ENCODE measurements at places on chromosomes 11 and 22.

DNA sequence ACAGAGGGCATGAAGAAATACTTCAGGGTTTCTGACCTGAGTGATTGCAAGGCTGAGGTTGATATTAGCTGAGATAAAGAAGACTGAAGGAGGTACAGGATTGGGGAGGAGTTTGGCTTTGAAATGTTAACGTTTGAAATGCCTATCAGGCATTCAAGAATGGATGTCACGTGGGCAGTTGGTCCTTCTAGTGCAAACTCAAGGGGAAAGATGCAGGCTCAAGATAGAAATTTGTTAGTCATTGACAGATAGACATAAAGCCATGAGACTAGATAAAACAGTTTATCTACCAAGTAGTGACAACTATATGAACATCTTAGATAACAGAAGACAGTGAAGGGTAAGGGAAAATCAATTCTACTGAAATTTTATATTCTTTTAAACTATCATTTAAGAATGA, 23.1 kb downstream of the TTC17 start:
- DNase-seq: no peak

DNA sequence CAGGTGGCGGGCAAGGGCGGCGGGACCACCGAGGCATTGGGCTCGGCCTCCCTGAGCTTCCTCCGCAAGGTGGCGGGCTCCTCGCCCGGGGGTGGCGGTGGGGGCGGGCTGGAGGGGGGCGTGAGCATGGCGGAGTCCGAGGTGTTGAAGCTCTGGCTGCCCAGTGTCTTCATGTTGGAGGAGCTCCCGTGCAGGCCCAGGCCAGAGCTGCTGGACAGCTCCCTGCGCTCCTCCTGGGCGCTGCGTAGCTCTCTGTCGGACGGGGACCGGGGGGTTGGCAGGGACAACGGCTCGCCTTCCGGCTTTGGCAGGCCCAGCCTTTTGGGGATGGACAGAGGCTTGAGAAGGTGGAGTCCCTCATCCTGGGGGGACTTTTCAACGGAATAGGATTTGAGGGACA, 43.9 kb upstream of the BID start:
- DNase-seq: no peak

DNA sequence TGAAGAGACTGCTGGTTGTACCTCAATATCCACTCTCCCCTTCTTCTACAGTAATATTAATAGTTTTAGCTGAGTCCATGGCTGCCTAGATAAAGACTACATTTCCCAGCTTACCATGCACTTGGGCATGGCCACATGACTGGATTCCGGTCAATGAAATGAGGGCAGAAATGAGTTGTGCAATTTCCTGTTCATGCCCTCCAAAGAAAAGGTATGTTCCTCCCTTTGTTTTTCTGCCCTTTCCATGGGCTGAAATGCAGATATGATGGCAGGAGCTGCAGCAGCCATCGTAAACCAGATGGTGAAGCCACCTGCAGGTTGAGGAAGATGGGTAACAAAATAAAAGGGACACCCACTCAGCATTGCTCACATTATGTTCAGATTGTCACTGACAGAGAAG, 15.3 kb upstream of the ELFN2 start:
- DNase-seq: no peak

DNA sequence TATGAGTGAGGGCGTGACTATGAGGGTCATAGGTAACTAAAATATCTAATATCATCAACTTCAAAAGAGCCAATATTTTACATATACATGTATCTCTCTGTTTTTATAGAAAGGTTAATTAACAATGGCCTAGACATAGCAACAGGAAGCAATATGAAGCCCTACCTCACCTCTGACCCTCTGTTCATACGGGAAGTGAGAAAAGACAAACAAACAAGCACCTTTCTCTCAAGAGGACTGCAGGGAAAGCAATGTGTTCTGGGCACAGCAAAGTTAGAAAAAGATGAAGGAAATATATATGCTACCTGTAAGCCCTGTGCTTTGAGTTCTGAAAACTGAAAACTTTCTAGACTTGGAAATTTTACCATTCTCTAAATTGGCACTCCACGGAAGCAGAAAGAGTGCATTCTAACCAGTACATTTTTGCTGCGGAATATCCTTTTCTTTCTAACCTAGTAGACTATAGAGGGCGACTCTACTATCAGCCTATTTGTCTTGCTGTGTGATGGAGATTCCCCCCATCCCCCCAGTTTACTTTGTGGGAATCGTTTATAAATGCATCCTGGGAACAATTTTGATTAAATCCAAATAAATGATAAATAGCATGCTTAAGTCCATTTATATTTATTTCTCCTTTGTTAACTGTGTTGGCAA, 830.4 kb upstream of the FAT3 start:
- DNase-seq: no peak

DNA sequence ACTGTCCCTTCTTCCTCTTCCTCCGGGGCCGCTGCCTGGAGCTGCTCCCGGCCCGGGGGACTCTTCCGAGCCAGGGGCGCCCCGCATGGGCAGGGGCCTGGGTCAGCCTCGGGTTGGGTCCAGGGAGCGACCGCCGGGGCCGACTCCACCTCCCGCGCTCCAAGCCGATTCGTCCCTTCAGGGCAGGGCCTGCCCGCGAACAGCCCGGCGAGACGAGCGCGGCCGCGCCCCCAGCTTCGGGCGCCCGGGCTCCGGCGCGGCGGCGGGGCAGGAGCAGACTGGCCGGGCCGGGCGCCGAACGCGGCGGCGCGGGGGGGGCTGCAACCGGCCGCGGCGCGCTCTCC, at the start of gene LARGE1:
LARGE1 (minus strand) TSS at position 280 of the 344 bp plus-strand sequence.
- no peak for DNase-seq

- no peak for DNase-seq
These were observed 61.1 kb downstream of the WT1 start for GRCh38 chr11:32374261-32374711.

GRCh38 chr11:133803026-133803425, 42.3 kb downstream of the SPATA19 start:
- no peak for DNase-seq

DNA sequence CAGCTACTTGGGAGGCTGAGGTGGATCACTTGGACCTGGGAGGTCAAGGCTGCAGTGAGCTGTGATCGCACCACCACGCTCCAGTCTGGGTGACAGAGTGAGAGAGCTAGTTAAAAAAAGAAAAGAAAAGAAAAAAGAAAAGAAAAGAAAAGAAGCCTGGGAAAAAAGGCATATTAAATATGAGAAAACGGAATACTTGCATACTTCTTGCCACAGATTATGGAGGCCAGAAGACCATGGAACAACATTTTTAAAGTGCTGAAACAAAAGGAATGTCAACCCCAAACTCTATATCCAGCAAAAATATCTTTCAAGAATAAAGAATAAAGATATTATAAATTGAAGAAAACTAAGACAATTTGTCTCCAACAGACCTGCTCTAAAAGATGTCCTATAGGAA, 191.9 kb downstream of the EFCAB6 start:
- DNase-seq: no peak

- no peak for DNase-seq
These were observed 24.1 kb downstream of the FDX1 start for GRCh38 chr11:110453684-110454354.

DNA sequence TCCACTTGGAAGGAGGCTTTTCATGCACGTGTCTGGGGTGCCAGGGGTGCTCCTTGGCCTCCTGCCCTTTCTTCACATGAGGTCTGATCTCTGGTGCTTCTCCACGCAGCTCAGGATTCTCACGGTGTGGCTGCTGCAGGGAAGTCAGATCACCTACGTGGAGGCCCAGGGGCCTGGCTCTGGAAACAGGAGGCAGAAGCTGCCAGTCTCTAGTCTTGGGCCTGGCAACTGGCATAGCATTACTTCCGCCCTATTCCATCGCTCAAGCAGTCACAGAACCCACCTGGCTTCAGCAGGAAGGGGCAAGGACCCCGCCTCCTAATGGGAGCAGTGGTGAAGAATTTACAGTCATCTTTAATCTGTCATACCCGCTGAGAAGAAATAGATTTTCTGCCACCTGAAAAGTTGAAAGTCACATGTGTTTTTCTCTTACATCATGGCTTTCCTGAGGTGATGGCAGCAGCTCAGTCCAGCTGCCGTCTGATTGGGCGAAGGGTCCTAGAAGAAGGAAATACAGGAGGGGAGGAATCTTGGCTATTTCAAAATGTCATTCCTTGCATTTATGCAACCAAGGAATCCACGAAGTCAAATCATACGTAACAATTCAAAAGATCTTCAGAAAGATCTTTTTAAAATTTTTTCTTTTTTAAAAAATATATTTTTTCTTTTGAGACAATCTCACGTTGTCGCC, 50.1 kb upstream of the DKK3 start:
- DNase-seq: no peak

- DNase-seq: no peak
These were observed 3.6 kb downstream of the SIPA1 start for GRCh38 chr11:65641297-65642013.

DNA sequence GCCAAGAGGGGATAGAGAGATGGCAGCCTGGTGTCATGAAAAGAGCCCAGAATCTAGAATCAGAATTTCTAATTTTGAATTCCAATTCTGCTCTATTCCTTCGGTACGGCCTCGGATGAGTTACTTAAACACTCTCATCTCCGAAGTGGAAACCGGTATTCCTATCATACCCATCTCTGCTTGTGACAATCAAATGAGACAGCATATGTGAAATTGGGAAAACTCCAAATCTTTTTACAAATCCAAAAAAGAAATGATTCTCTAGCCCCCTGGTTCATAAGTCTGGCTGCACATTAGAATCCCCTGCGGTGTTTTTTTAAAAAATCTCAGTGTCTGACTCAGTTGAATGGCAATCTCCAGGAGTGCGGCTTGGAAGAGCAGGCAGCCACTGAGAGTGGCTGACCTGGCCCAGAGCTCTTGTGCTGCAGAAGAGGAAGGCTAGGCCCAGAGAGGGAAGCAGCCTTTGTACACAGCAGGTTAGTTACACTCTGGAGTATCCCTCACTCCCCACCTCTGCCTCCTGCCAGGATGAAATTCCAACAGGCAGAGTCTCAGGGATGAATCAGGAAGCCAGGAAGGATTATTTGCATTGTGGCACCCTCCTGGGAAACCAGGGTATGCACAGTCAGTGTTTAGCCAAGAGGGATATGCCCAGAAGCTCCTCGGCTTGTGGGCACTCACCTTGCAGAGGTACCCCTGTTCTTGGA, 93.6 kb upstream of the ISX start:
- no peak for DNase-seq

DNA sequence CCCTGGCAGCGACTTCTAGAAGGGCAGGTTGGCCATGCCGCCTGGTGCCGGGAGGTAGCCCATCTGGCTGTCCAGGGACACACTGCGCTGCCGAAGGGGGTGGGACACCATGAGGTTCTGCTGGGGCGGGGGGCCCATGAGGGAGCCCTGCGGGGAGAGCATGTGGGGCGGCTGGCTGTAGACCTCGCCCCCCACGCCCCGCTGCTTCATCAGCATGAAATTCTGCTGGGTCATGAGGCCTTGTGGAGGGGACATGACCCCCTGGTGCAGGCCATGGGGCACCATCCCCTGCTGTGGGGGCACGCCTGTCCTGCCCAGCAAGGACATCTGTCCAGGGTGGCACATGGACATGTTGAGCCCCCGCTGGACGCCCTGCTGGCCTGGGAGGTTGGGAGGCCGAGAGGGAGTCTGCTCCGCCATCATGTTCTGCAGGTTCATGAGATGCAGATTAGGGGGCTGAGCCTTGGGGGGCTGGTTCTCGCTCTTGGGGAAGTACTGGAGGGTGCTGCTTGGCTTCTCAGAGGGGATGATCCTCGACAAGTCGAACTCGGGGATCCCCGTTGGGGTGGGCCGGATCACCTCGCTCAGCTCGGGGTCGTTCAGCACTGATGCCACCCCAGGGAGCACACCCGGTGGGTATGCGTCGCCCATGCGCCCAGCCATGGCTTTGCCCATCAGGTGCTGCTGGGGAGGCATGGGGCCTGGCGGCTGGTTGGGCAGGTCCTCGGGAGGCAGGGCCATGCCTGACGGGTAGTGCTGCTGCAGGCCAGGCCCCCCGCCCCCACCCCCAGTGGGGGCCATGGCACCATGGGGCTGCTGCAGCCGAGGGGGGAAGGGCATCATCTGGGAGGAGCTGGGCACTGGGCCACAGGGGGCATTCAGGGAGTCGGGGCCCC, 15.0 kb downstream of the CXCR5 start:
- no peak for DNase-seq

- no peak for DNase-seq
These were observed 18.4 kb upstream of the OSBPL5 start for GRCh38 chr11:3183523-3183922.

DNA sequence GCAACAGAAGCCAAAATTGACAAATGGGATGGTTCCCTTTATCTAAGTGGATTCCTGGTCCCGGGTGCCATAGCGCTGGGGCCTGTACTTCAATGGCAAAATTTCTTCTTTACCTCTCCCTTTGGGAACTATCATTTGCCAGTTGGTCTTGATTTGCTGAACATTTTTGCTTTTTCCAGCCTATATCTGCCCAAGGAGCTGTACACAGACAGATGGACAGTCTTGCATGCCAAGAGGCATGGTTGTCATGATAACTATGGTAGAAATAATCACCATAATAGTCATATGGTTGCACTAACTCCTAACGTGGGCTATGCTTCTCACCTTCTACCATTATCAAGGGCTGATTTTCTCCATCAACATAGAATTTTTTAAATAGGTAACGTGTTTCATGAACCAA, 1030.9 kb downstream of the OPCML start:
- no peak for DNase-seq

GRCh38 chr11:124889191-124890091, 8.2 kb downstream of the ROBO4 start:
- no peak for DNase-seq

DNA sequence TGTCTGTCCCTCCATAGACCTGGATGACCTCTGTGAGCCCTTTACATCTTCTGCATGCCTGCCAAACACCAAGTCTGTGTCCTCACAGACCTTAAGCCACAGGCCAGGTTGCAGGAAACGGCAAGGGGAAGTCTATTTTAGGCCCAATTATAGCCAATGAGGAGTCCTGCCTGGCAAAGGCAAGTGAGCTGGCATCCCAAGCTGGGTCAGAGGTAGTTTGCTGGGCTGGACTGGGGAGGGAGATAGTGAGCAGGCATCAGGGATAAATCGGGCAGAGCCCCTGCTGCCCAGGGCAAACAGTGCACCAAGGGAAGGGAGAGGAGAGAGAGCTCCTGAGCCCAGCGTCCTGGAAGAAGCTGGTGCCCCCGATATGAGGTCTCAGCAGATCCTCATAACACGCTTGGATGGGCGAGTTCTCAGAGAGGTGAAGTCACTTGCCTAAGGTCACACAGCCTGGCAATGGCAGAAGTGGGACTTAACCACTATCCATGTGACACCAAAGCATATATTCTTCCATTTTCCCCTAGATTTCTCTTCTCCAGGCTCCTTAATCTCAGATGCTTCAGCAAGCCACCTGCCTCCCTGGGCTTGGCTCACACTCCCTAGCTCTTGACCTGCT, 3.7 kb upstream of the RELT start:
- DNase-seq: no peak

DNA sequence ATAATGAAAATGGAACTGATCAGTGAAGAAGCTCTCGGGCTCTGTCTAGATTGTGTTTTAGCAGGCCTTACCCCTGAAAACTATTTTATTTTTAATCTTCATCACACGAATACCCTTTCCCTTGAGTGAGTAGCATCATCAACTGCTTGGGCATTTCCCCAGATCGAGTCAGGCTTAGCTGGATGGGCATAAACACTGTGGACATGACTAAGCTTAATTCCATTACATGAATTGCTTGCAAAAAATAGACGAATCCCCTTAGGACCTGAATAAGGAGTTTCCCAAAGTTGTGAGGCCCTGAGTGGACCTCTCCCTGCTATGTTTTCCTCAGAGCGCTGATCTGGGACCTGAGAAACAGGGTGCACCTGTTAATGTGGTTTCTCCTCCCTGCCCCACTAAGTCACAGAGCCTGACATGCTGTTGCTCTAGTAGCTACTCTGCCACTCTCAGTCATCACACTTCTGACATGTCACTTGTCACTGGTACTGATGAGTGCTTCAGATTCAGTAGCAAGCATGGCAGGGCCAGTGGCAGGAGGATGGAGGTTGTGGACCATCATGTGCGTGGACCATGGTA, 53.5 kb downstream of the ENDOD1 start:
- no peak for DNase-seq

GRCh38 chr11:71446942-71447688, 1.1 kb downstream of the DHCR7 start:
- no peak for DNase-seq

Measured in C1 segment of cervical spinal cord (tissue), 14 donors.